ENCODE measurements at places on chromosomes 13 and 19. TPM values are rescaled to one million over a fixed set of nuclear protein-coding genes. Genes with fewer than 3 reads are reported as not detected.

DNA sequence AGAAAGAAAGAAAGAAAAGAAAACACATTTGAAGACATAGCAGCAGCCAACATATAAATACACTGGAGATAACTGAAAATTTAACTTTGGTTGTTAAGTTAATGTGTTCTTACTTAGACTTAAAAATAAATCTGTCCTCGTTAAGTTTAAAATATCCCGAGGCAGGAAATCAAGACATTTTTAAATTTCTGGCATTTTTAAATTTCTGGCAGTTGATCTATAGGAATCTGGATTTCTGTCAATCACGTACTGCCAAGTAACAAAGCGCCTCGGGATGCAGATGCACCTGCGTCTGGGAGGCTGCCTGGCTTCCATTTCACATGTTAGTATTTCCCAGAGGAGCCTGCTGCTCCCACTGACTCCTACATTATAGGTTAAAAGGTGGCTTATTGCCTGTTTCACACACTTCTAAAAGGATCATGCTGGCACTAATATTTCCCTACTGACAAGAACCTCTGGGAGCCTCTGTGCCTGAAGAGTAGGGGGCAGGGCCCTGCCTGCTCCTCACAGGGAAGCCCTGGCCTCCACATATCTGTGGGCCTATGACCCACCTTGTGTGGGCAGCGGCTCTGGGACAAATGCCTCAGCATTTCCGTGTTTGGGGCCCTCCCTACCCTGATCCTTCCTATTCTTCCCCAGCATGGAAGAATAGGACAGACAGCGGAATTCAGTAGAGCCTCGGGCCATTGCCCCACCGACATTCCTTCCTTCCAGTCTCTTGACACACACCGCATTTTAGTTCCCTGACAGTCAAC is 62.8 kb upstream of the ATP12A start:
- no peak for DNase-seq

DNA sequence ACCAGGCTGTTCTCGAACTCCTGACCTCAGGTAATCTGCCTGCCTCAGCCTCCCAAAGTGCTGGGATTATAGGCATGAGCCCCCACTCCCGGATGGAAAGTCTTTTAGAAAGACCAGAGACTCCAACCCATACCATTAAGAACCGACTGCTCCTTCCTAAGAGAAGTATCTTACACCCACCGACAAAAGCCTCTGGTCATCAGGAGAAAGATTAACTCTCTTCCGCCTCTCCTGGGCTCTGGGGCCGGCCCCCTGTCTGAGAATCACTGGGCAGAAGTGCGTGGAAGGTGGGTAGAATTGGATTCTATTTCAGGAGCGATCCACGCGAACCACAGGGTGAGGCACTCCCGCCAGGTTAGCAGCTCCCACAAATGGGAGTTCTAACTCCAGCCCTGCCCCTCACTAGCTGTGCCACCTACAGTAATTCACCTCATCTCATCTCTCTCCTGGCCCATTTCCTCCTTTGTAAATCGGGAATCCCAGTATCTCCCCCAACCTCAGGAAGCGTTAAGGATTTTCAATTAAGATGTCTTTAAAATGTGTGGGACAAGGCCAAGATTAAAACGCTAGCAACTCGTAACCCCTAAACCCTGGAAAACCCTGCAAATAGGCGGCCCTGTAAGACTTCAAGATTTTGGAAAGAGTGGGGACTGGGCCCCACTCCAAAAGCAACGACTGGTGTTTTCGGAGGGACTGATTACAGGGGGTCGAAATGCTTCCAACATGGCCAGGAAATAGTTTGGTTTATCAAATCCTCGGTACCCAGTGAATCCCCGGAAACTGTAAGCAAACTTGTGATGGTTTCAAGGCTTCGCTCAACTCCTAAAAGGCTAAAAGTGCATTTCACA is 1.3 kb downstream of the HNRNPL start:
- DNase-seq = no peak

GRCh38 chr19:44202974-44203373 is 9.4 kb upstream of the ZNF227 start:
- DNase-seq = no peak

DNA sequence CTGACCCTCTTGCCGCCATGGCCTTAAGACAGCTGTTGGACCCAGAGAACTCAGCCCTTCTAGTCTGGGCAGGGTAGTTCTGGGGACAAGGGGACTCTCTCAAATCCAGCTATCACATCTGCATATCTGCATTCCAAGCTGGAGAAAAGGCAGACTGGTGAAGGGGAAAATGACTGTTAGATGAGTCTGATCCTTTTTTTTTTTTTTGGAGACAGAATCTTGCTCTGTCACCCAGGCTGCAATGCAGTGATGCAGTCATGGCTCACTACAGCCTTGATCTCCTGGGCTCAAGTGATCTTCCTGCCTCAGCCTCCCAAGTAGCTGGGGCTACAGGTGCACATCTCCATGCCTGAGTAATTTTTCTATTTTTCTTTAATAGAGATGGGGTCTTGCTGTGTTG is 114.3 kb downstream of the SIPA1L3 start:
- no peak for DNase-seq

DNA sequence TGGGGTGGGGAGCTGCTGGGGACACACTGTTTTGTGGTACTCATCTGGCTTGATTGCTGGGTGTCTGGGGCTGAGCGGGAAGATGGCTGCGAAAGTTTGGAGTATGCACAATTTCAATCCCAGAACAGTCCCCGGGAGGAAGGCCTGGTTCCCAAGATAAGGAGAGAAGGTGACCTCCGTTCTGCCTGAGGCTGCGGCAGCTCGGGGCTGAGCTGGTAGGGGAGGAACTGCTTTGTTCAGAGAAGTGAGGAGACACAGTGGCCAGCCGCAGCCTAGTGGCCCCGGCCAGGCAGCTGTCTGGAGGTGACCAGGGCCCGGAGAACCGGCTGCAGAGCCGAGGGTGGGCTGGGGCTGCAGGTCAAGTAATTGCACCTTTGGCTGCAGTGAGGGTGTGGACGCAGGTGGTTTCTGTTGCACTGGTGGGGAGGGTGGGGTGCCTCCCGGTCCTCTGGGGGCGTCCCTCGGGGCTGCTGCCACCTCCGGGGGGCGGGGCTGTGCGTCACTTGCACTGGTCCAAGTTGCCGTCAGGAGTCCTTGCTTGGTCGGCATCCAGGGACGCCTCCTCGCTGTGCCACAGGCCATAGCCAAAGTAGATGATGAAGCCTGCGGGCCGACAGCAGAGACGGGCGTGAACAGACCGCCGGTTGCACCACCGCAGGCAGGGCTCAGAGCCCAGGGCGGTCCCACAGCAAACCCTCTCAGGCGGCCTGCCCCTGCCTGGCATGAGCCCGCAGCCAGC is 81.3 kb downstream of the SLC7A1 start:
- DNase-seq = no peak

JAK3 gene
- 3.3 TPM for polyA plus RNA-seq

DNA sequence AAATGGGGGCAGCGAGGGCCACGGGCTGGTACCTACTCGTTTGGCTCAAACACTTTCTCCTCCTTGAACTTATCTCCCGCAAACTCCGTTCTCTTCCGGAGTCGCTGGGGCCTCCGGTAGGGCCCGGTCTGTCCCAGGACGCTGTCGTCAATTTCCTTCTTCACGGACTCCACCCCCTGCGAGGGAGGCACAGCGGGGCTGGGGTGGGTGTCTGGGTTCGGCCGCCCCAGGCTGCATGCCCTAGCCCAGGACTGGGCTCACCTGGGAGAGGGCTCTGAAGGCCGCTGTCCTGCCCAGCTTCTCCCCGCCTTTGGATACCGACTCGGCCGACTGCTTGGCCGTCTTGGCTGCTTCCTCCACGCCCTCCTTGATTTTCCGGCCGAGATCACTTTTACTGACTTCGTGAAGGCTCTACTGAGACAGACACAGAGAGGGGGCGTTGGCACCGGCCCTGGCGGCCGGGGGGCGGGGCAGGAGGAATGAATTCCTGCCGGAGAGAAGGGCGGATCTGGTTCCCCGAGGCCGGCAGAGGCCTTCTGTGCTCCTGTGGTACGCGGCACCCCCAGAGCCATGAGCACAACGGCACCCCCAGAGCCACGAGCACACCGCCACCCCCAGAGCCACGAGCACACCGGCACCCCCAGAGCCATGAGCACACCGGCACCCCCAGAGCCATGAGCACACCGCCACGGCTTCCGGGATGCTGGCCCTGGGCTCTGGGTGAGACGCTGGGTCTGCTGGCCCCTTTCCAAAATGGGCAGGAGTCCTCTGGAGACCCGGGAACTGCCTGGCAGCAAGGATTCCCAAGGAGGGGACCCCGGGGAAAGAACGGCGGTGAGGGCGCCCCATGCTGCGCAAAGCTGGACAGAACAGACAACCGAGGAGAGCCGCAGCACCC is 8.1 kb upstream of the CTXN1 start:
- DNase-seq = no peak

FGF14 gene
- 1.1 TPM for polyA plus RNA-seq

GRCh38 chr19:947707-948539 is 22.1 kb downstream of the ARID3A start:
- DNase-seq = no peak

- DNase-seq = no peak
Observed at GRCh38 chr13:24784319-24784718, 20.4 kb downstream of the RNF17 start.

Data from renal cortex interstitium (tissue), 15 donors.